Activated CD8-positive, alpha-beta T cell treated with anti-CD3 and anti-CD28 coated beads for 36 hours (primary cell): ENCODE measurements at places on chromosomes 6 and 20. TPM values are rescaled to one million over a fixed set of nuclear protein-coding genes. Genes with fewer than 3 reads are reported as not detected.

DNA sequence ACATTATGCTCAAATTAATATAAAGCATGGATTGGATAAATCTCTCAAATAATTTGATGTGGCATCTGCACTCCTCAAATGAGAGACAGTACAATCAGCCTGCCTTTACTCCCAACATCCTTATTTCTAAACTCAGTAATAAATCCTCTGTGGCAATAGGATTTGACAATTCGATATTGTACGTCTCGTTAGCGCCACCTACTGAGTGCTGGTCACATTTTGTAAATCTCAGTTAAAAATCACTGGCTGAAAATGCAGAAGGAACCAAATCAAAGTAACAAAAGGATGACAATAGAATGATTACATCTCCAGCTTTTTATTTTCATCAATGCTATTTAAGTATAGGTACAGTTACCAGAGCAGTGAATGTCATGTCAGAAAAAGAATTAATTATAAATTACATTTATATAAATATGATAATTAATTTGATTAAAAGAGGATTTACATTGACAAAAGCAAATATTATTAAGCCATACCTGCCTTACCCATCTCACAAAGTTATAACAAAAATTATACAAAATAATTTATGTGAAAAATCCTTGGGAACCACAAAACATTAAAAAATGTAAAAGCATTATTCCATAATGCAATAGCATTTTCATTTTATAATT lies 20.2 kb upstream of the GJE1 start:
- H3K27me3 ChIP-seq = peaks cover 5% of the 10 kb centered on the region
- H3K27ac ChIP-seq = no peak overlapping the region
- no peaks in the 10 kb centered on the region for H3K4me1 ChIP-seq
- peak; percentile 88 for DNase-seq

GRCh38 chr6:102799051-102799450 lies 1405.5 kb downstream of the GRIK2 start:
- no peaks in the 10 kb centered on the region for H3K36me3 ChIP-seq
- no peak for DNase-seq
- no peaks in the 10 kb centered on the region for H3K4me1 ChIP-seq

GRCh38 chr20:44736170-44737021 lies 9.3 kb upstream of the KCNK15 start:
- peak overlapping the region; percentile 43 for H3K27ac ChIP-seq
- H3K4me1 ChIP-seq = peaks cover 25% of the 10 kb centered on the region
- H3K27me3 ChIP-seq = no peaks in the 10 kb centered on the region
- DNase-seq = peak; percentile 50

The CLPSL2 gene
- total RNA-seq = not detected

DNA sequence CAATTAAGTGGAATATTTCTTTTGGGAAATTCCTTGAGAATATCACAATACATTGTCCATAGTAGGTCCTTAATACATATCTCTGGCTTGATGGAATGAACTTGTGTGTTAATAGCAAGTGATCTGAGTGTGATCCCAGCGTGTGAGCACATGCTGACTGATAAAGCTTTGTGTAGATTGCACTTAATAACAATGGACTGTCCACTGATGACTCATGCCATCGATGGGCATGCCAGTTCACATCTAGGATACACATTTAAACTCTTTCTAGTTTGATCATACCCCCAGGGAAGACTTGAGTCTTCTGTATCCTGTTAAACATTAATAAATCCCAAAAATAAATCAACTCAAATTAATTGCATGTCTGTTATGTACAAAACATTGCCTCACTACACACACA lies 454.3 kb upstream of the SPTLC3 start:
- DNase-seq = no peak
- H3K36me3 ChIP-seq = no peaks in the 10 kb centered on the region
- H3K4me1 ChIP-seq = no peaks in the 10 kb centered on the region

DNA sequence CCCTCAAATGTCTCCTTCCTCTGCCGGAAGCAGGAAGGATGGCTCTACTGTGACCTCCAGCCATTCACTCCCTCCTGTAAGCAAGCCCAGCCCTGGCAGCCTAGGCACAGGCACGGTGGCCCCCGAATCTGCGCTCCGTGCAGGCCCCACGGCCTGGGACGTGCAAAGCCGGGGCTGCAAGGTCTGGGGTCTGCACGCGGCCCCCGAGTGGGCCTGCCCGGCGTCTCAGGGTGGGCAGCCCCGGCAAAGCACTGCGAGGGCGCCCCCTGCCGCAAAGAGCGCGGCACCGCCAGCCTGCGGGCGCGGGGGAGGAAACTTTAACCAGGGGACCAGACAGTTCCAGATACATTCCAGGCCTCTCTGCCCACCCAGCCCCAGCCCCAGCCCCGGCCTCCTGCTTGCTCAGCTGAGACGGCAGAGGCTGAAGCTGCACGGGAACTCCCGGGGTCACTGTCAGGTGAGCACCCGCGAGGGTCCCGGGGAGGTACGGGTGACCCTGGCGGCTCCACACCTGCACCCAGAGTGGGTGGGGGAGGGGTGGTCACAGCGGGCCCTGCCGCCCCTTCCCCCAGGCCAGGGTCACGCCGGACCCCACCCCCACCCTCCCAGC lies 98.8 kb downstream of the ASXL1 start:
- H3K27ac ChIP-seq = no peak overlapping the region
- no peaks in the 10 kb centered on the region for H3K27me3 ChIP-seq
- peak; percentile 28 for DNase-seq
- no peak overlapping the region for H3K4me3 ChIP-seq
- peaks cover 7% of the 10 kb centered on the region for H3K4me1 ChIP-seq

GRCh38 chr6:41059556-41059955 lies 6.6 kb downstream of the APOBEC2 start:
- H3K36me3 ChIP-seq = peaks cover 10% of the 10 kb centered on the region
- H3K27ac ChIP-seq = no peak overlapping the region
- peaks cover 5% of the 10 kb centered on the region for H3K4me1 ChIP-seq
- DNase-seq = no peak
- H3K4me3 ChIP-seq = no peak overlapping the region

DNA sequence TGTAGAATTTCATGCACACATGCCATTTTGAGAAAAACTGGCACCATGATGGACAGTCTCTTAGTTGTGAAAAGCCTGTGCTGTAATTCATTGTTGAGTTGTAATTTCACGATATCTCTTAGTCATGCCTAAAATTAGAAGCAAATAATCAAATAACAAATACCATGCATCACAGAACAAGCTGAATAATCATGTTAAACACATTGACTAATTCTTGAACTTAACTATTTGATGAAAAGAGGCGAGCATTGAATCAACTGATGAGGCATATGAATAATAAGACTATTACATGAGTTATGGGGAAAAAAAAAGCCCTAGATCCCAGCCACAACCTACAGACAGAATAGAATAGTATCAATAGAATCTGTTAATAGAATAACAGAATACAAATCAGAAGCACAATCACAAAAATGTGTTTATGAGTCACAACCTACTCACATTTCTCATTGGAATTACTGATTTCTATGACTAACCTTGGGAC lies 14.2 kb upstream of the RNF217 start:
- no peak for DNase-seq
- H3K4me3 ChIP-seq = no peak overlapping the region
- no peaks in the 10 kb centered on the region for H3K36me3 ChIP-seq
- no peak overlapping the region for H3K27ac ChIP-seq
- H3K4me1 ChIP-seq = no peaks in the 10 kb centered on the region
- H3K27me3 ChIP-seq = no peaks in the 10 kb centered on the region

- H3K36me3 ChIP-seq = no peaks in the 10 kb centered on the region
- no peak overlapping the region for H3K27ac ChIP-seq
- H3K4me3 ChIP-seq = no peak overlapping the region
- H3K4me1 ChIP-seq = peaks cover 17% of the 10 kb centered on the region
These were observed 7.5 kb downstream of the CAPN11 start for GRCh38 chr6:44166116-44166515.

The TMEM217 gene
- 4.0 TPM for total RNA-seq

The BTNL2 gene
- not detected for total RNA-seq

GRCh38 chr6:170030284-170030815 lies 260.5 kb downstream of the DLL1 start:
- H3K27me3 ChIP-seq = no peaks in the 10 kb centered on the region
- H3K36me3 ChIP-seq = no peaks in the 10 kb centered on the region
- H3K27ac ChIP-seq = no peak overlapping the region

The WFDC11 gene
- not detected for total RNA-seq

GRCh38 chr6:79802657-79803300 lies 144.6 kb downstream of the ELOVL4 start:
- H3K27me3 ChIP-seq = peaks cover 8% of the 10 kb centered on the region
- no peak overlapping the region for H3K27ac ChIP-seq
- H3K4me1 ChIP-seq = peaks cover 10% of the 10 kb centered on the region
- H3K36me3 ChIP-seq = no peaks in the 10 kb centered on the region
- no peak for DNase-seq

DNA sequence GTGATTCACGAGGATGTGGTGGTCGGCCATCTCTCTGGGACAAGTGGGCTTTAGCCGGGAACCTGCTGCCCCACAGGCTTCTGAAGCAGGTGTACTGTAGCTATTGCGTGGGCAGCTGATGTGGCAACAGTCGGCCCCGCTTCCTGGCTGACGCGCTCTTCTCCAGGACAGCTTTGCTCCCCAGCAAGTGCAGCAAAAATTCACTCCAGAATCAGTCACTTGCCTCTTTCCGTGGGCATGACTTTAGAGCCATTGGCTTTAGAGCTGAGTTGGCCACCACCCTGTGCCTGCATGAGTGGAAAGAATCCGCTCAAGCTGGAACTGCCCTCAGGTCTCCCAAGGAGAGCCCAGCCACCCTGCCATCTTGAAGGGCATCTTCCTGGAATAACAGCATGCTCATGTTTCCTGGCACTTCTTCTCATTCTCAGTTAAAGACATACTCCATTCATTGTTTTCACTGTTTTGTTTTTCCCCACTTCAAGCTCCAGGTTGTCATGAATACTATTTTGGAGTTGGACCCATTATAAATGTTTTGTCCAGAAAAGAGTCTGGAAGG lies 178.3 kb downstream of the ZDHHC14 start:
- H3K27me3 ChIP-seq = no peaks in the 10 kb centered on the region
- no peaks in the 10 kb centered on the region for H3K36me3 ChIP-seq
- no peak for DNase-seq

GRCh38 chr20:48569679-48570078 lies 258.1 kb downstream of the PREX1 start:
- H3K4me1 ChIP-seq = no peaks in the 10 kb centered on the region
- no peaks in the 10 kb centered on the region for H3K36me3 ChIP-seq
- H3K4me3 ChIP-seq = no peak overlapping the region

- DNase-seq = peak; percentile 82
- H3K27me3 ChIP-seq = peaks cover 3% of the 10 kb centered on the region
- H3K4me1 ChIP-seq = peaks cover 39% of the 10 kb centered on the region
- peaks cover 6% of the 10 kb centered on the region for H3K36me3 ChIP-seq
These were observed 700 bp downstream of the GFOD1 start for GRCh38 chr6:13486679-13487121.

The OR2J3 gene
- not detected for total RNA-seq

The CITED2 gene
- total RNA-seq = 39.7 TPM

The ARFGEF3 gene
- 1.7 TPM for total RNA-seq

DNA sequence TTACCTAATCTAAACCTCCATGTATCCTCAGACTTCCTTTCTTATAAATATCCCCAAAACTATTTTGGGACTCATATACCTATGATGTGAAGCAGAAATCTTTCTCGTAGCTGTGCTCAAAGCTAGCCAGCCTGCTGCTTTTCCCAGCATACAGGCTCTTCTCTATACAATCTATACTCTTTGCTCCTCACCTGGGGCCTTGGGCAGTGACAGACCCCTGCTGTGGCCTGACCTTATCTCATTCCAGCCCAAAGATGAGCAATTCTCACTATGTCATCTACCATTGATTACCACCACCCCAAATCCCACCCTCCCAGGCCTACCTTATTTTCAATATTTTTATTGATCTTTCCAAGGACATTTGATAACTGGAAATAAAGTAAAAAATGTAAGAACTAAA lies 83.2 kb upstream of the FBXL4 start:
- no peak overlapping the region for H3K27ac ChIP-seq
- H3K27me3 ChIP-seq = peaks cover 2% of the 10 kb centered on the region
- no peak overlapping the region for H3K4me3 ChIP-seq

DNA sequence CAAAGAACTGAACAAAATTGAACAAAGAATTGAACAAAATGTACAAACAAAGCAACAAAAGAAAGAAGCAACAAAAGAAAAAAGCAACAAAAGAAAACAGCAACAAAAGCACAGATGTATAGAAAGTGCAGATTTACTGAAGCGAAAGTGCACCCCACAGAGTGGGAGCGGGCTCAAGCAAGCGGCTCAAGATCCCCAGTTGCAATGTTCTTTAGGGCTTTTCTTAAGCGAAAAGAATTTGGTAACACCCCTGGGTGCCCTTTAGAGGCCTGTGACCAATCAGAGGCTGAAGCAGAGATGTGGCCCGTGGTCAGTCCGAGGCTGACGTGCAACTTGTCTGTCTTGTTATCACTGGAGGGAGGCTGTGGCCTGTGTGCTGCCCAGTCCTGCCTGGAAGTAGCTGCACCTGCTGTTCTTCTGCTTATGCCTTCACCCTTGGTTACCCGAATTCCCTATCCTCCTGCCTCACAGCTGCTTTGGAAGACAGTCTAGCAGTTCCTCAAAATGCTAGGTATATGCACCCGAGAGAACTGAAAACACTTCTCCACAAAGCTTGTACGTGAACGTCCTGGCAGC lies 13.2 kb upstream of the KIF25 start:
- H3K27ac ChIP-seq = no peak overlapping the region
- DNase-seq = no peak
- H3K4me1 ChIP-seq = no peaks in the 10 kb centered on the region
- no peaks in the 10 kb centered on the region for H3K36me3 ChIP-seq

DNA sequence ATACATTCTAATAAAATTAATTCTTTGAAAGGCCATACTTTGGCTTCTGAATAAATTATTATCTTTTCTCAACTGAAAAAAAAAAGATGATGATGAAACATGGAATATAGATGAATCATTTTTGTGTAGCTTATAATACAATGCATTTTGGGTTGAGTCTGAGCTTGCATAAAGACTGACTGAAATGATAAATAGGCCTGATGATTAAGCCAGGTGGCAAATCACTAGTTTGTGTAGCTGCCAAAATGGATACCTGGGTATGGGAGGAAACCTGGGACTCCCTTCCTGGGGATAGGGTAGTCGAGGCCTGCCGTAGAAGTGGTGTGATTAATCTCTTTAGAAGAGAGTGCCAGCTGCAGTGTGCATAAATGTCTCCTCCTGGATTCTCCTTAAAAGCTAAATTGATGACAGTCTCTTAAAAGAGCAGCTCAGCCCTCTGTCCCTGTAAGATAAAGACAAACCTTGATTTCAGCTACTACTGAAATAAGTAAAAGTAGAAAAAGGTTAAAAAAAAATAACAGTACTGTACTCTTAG lies 275.1 kb downstream of the GRIK2 start:
- no peak overlapping the region for H3K4me3 ChIP-seq
- no peak overlapping the region for H3K27ac ChIP-seq
- no peak for DNase-seq
- no peaks in the 10 kb centered on the region for H3K36me3 ChIP-seq

The LY86 gene
- 0.32 TPM for total RNA-seq
